ENCODE measurements at places on chromosomes 6 and 20.

GRCh38 chr6:142682985-142683384 is 262.0 kb downstream of the HIVEP2 start:
- DNase-seq: no peak

- DNase-seq: no peak
These were observed 720.6 kb downstream of the RFPL4B start for GRCh38 chr6:113067612-113068275.

- DNase-seq: no peak
These were observed 8.7 kb downstream of the APMAP start for GRCh38 chr20:24983896-24984295.

- no peak for DNase-seq
These were observed 7.9 kb downstream of the ADRM1 start for GRCh38 chr20:62310757-62311121.

GRCh38 chr20:47860049-47860830 is 75.0 kb upstream of the SULF2 start:
- no peak for DNase-seq

DNA sequence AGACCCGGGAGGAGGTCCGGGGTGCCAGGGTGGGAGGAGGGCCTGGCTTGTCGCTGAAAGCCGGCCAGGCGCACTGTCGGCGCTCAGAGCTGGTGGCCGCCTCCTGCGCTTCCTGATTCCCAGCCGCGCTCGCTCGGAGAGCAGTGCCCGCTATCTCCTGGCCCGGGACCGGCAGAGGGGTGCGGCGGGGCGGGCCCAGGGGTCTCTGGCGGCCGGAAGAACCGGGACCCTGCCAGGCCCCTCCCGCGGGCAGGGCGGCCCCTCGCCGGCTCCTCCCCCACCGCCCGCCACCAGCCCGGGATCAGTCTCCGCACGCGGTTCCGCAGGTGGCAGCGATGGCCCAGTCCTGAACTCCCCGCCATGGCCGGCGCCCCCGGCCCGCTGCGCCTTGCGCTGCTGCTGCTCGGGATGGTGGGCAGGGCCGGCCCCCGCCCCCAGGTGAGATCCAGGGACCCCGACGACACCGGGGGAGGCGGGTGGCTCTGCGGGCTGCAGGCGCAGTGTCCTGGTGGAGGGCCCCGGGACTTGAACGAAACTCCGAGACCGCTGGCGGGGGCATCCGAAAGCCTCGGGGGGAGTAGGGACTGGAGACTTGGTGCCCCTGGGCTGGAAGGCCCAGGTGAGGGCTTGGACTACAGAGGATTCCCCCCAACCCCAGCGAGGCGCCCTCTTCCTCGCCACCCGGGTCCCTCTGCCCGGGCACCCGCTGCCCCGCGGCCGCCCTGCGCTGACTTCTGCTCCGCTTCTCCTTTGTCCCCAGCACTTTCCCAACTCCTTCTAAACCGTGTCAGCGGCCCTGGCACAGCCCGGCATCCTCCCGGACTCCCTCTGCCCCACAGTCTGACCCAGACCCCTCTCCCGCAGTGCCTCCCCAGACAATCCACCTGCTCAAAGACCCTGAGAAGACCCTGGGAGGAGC is at the start of gene GLP1R:
TSS of gene GLP1R (plus strand) at position 301 of the 919 bp plus-strand sequence. CDS start at position 361, 60 bp downstream.
- no peak for DNase-seq

DNA sequence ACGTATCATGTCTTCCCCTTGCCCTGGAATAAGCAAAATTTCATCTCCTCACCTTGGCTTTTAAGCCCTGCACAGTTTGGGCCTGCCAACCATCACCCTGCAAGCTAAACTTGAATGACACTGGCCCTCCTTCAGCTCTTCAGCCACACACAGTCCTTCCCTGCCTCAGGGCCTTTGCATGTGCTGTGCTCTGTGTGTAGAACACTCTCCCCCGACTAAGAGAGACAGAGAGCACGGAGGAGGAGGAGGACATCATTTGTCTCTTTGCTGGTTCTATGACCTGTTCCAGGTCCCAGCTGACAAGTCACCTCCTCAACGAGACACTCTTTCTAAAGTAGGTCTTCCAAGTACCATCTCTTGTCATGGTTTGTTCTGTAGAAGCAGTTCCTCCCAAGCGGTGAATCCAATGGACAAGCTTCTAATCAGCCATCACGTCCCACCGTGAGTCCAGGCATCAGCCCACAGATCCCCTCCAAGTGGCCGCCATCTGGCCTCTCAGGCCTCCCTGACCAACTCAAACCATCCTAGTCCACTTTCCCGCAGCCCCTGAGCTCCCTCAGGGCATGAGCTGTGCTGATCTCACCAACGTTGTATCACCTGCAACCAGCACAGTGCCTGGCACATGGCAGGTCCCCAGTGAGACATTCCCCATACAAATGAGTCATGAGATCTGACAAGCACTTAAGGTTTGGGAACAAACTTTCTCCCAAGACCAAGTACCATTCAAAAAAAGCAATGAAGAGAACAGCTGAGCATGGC is 30.5 kb downstream of the NFATC2 start:
- DNase-seq: no peak

DNA sequence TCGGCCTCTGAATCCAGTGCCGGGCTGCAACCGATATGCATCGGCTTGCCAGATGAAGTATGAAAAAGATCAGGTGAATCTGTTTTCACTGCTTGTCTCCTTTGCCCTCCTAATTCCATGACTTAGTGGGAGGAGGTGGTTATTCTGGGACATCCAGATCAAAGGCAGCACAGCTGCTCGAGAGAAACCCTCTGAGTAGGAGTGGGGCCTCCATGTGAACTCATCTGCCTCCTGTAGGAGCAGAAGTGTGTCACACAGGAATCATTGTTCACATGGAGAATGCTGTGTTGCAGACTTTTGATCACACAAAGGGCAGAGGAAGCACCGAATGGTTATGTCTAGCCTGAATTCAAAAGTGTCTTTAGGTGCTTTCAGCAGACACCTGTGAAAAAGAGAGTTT is 73.1 kb upstream of the SLC22A1 start:
- DNase-seq: no peak

GRCh38 chr6:73231986-73232391 is 6.7 kb upstream of the KHDC1L start:
- DNase-seq: no peak

- DNase-seq: no peak
These were observed 55.5 kb downstream of the PDE7B start for GRCh38 chr6:135906972-135907465.

DNA sequence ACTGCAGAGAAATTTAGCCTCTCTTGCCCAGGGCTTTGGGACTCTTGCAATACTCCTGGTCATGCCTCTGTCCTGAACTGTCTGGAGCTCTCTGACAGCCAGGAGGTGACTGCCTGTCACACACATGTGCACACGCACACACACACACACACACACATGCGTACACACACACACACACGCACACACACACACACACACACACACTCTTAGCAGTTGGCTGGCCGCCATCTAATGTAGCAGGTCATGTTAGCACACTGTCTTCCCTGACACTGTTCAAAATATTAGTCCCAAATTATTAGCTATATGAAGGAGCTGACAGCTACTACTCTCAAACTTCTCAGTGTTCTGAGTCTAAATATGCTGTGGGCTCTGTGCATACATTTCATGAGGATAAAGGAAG is 60.9 kb downstream of the IPCEF1 start:
- no peak for DNase-seq
